ENCODE measurements at places on chromosomes 2 and 18.

DNA sequence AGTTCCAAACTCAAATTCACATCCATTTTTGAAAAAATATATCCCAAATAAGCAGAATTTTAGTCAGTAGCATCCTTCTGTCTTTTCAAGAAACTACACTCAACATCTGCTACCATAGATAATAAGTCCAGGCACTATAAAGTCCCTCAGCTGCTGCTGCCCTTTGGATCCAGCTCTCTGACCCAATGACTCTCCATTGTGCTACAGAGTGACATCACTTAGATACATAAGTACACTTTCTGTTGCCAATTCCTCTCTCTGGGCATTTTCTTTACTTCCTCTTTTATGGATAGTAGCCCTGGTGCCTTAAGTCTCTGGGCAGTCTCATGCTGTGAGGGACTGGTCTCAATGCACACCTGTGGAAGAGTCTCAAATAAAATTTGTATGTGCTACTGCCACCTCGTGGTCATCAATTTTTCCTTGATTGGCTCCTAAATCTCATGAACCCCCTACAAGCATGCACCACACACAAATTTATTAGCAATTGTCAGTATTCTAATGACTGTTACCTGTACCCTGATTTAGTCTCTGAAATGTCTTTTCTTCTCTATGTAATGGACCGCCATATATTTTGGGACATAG, 219.2 kb downstream of the LRP1B start:
- peak; percentile 4 for DNase-seq

DNA sequence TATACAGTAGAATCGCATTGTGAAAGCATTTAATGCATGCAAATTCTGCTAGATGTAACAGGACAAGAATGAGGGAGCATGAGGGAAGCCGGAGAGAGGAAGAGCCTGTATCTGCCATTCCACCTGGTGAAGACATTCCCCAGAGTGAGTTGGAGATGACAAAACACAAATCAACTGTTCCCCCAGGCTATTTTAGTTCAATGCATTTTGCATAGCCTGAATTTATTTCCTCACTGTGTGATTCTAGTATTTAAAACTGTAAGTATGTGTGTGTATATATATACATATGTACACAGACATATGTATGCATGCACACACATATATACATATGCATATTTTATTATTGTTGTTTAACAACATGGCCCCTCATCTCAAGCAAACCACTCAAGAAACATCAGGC, 54.7 kb downstream of the CCDC68 start:
- DNase-seq = no peak

GRCh38 chr2:191617575-191617974, 60.4 kb upstream of the NABP1 start:
- DNase-seq = peak; percentile 77

DNA sequence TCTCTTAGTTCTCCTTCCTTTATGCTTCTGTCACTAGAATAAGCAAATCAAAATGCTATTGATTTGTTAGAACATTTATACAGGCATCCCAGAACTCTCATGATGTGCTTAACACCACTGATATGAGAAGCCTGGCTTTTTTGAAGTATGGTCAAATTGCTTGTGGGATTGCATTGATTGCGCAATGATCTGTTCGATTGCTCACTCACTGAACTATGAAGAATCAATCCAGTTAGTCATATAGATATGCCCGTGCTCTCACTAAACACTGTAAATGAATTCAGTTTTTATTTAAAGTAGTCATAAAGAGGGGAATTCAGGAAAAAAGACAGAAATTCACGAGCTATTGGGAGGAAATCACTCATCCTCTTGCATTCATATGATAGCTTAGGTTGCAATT, 1237.8 kb downstream of the SUCLG1 start:
- DNase-seq = no peak

GRCh38 chr2:176536439-176537133, 267.3 kb downstream of the MTX2 start:
- DNase-seq = no peak

All from activated CD4-positive, alpha-beta T cell treated with anti-CD3 and anti-CD28 coated beads, Interleukin-2, Interleukin-4, amounts not matched to agents 100 ng/mL and 50 ng/mL, durations not matched to agents 16 hours and 8 hours (primary cell).